CMK (cell line): ENCODE measurements at places on chromosomes 3 and 15.

DNA sequence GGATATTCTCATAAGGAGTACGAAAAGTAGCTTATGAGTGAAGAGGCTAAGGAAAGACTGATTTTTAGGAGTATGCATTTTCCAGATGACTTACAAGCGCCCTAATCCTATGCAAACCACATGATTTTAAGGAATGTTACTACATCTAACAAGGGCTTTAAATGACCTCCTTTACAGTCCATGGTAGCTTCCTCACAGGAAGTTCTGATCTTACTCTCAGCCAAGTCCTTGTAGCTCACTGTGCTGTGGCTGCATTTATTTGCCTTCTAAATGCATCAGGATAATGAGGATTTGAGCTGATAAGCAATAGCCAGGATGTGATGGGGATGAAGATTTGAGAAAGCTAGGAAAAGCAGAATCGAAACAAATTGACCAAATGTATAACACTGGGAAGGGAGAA is 896.0 kb downstream of the MCTP2 start:
- DNase-seq, result no peak

- DNase-seq, result no peak
These were observed 37.0 kb upstream of the LMCD1 start for GRCh38 chr3:8464668-8465067.

DNA sequence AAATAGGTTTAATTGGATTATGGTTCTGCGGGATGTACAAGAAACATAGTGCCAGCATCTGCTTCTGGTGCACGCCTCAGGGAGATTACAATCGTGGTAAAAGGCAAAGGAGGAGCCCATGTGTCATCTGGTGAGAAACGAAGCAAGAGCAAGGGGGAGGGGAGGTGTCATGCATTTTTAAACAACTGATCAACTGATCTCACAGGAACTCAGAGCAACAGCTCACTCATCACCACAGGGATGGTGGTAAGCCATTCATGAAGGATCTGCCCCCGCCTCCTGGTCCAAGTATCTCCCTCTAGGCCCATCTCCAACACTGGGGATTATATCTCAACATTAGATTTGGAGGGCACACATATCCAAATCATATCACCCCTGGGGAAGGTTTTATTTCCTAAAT is 42.1 kb upstream of the FGF7 start:
- no peak for DNase-seq

DNA sequence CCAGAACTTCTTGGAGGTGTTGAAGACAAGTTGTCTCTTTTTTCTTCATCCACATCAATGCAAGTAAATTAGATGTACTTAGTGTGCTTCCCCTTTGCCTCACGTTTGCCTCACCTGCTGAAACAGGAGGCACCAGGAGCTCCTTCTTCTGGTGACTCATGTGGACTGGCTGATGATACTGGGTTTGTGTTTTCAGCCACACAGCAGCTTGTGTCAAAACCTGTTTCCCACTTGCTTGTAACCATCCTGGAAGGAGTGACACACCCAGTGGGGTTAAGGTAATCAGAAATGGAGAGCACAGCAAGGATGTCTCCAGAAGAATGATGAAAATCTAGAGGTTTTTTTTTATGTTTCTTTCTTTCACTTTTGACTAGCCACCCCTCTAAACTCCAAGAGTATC is 143.3 kb upstream of the RBMS3 start:
- no peak for DNase-seq

- DNase-seq, result no peak
These were observed 468.6 kb downstream of the SHQ1 start for GRCh38 chr3:72379500-72380187.
